ENCODE measurements at places on chromosomes 12 and 14.

DNA sequence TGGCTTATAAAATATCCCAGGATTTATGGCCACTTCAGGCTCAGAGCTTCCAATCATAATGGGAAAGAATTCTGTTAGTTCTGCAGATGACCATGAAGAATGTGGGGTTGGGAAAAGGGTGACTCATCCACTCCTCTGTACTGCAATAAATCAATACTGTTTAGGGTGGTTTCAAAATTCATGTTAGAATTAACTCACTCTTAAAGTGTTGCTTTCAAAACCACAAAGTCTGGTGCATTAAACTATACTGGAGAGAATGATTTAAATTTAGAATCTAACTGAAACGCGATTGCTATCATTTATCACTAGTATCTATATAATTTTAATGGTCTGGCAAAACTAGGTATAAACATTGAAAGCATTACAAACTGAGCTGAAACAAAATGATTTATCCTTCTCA lies 798 bp downstream of the CCDC198 start:
- DNase-seq, result no peak

- DNase-seq, result no peak
Measured at GRCh38 chr12:124750787-124751471, 112.7 kb downstream of the SCARB1 start.

GRCh38 chr12:65822732-65823512 lies 1.4 kb upstream of the HMGA2 start:
- DNase-seq, result no peak

GRCh38 chr14:45201905-45202304 lies 51.1 kb downstream of the MIS18BP1 start:
- DNase-seq, result no peak

- no peak for DNase-seq
Measured at GRCh38 chr14:54362089-54362504, 34.7 kb upstream of the CDKN3 start.

DNA sequence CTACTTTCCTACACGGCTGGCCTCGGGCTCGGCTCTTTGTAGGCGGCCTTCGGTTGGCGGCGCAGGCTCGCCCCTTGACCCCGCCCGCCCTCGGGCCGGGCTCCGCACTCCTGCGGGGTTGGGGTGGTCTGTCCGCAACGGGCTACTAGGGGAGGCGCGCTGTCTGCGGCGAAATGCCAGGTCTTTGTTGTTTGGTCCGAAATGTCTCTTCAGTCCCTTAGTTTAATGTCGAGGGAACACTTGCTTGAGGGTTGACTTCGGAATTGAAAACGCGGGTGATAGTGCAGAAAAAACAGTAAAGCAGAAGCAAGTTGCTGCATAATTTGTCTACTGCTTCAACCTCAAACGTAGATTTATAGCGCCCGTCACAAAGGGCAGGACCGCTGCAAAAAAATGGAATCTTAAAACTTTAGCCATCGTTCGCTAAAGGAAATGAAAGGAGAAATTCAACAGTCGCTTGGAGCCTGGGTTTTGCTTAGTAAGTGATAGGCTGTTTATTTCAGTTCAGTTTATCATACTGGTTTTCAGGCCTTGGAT lies 390 bp downstream of the JKAMP start:
- no peak for DNase-seq

GRCh38 chr12:53208877-53209463 lies 1.9 kb upstream of the ITGB7 start:
- no peak for DNase-seq

DNA sequence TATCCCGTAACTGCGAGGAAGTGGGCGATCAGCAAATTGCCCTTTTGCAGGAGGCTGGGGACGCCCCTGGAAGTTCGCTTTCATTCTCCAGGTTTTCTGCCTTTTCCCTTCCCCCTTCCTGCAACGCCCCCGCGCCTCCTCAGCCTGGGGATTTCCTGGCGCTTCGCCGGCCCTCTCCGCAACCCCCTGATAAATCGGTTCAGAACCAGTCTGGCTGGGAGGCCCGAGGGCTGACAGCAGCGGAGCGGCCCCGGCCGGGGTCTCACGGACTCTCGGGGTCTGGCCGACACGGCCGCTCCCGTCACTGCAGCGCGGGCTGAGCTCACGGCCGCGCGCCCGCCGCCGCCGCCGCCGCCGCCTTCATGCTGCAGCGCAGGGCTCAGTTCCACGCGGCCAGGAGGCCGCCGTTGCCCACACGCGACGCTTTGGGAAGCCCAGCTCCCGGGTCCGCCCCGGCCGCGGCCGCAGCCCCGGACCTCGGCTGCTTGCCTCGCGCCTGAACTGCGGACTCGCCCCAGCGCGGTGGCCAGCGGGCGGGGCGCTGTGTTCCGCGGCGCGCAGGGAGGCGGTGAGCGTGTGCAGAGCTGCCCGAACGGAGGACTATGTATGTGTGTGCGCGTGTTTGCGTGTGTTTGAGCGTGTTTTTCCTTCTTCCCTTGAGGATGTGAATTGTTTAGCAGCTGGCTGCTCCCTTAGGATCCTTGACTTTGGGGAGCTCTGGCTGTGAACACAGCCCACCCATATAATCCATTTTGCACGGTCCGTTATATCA lies at the start of gene LRFN5:
TSS of gene LRFN5 (plus strand) at position 345 of the 772 bp plus-strand sequence.
- no peak for DNase-seq

DNA sequence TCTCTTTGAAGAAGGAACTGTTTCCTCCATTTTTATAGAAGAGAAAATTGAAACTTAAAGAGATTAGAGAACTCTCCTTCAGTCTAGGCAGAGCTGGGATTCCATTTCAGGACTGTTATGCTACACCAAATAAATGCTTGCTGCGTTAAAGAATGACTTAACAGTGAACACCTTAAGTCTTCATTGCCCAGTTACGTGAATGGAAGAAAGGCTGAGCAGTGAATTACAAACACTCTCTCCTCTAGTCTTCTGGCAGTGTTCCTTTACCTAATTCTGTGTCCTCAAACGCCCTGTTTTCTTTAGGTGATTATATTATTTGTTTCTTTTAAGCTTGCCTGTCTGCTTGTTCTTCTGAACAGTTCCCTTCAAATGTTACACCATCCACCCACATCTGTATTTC lies 59.7 kb downstream of the RCOR1 start:
- no peak for DNase-seq

Data from right atrium auricular region (tissue), 2 donors.